ENCODE measurements at places on chromosomes 2 and 18.

DNA sequence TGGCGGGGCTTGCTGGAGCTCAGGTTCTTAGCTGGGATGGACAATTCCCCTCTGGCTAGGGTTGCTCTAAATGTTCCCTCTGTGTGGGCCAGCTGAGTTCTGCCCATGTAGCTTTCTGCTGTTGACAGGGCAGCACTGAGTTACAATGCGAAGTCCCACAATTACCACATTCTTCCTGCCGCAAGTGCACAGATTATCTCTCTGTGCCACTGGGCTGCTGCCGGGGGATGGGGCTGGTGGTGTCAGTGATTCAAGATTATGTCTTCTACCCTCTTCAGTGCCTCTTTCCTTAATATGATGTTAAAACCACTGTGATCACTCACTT is 708.1 kb downstream of the SLC4A3 start:
- DNase-seq, result no peak

DNA sequence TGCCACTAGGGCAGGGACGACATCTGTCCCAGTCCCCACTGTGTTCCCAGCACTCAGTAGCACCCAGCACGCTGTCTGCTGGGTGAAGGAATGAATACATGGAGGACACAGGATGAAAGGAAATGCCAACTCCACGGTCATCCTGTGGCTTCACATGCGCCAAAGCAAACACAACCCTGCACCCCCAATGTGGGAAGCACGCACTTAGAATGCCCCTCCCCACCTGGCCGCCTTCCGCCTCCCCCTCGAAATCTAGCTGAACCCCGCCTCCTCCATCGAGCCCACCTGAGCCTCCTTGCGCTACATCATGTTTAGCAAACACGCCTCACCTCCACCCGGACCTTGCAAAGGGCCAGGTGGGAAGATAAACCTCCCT is 33.9 kb downstream of the ADCY3 start:
- no peak for DNase-seq

- DNase-seq, result no peak
Measured at GRCh38 chr2:137238065-137238464, 472.7 kb downstream of the THSD7B start.

DNA sequence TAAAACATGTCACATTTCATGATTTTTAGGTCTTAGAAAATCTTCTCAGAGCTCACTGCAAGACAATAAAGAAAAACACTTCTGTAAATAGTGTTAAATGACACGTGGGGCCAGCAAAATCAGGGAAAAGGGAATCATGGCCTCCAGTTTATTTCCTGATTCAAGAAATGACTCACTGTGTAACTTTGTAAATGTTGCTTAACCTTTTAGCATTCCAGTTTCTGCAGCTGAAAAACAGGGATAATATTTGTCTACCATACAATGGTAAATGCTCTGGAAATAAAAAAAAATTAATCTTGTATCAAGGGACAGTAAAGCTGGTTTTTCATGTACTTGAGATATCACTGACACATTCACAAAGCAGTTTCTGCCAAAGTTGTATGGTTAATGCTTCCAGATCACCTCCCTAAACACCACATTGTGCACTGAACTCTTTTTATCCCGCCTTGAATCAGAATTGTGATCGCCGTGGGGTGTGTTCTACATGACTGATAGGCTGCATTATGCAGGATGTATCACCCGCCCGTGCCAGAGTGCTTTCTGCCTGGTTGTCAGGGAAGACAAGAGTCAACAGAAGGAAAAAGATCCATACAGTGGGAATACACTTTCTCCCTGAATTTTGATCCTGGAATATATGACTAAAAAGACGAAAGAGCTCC is 238.8 kb downstream of the IKZF2 start:
- no peak for DNase-seq

- no peak for DNase-seq
Measured at GRCh38 chr2:215693193-215693998, 257.5 kb upstream of the FN1 start.

- no peak for DNase-seq
Measured at GRCh38 chr2:237553948-237554347, 12.4 kb upstream of the PRLH start.

- DNase-seq, result no peak
Measured at GRCh38 chr2:121479882-121480522, 50.7 kb upstream of the RNU4ATAC start.

DNA sequence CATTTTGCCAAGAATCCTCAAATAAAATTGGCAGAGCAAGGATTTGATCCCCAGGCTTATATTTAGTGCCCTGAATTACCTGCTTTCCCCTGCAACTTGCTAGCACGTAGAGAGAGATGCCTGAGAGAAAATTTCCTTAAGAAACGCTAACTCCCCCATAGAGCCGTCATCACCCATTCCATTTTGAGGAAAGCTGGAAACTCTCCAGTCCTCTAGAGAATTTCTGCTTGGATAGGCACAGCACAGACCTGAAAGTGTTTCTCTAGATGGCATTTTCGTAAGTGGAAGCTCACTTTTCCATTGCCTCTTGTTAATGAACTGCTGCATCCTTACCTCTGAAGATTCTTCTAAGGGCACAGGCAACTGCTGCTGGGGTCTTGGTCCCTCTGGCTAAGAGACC is 277.8 kb upstream of the SIX2 start:
- DNase-seq, result no peak

- DNase-seq, result no peak
Measured at GRCh38 chr2:79782576-79783452, 270.0 kb downstream of the CTNNA2 start.

- DNase-seq, result no peak
Measured at GRCh38 chr2:72638600-72639211, 187.1 kb downstream of the EXOC6B start.

DNA sequence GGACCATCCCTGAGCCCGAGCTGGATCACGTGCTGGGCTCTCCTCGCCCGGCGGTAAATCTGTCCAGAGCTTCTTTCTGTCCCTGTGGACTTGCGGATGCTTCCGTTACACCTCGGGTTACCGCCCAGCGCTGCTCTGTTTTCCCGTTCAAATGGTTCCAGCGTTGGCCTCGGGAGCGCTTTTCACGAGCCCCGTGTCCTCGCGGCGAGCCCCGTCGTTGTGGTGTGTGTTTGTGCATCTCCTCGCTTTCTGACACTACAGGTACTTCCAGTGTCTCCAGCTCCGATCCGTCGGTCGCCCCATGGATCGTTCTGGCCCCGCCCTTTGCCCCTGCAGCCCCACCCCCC is 77.4 kb downstream of the RTP5 start:
- DNase-seq, result no peak

DNA sequence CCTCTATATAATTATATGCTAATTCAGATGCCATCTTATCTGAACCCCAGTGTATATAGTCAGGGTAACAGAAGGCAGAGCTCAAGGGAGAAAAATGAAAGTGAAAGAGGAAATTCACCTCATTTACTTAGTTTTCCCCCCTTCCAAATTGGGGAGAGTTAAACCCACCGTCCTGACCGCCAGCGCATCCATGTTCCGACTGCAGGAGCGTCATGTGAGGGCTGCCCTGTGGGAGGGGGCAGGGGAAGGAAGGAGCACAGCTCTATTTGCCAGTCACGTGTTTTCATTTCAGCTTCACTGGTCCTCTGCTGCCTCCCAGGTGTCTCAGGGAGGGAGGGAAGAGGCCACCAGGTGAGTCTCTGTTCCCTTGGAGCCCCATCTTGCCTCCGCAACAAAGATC is 13.2 kb downstream of the CNNM4 start:
- no peak for DNase-seq

- no peak for DNase-seq
Measured at GRCh38 chr2:185796758-185797157, 58.2 kb downstream of the FSIP2 start.

- DNase-seq, result no peak
Measured at GRCh38 chr2:225328192-225328591, 71.3 kb upstream of the NYAP2 start.

DNA sequence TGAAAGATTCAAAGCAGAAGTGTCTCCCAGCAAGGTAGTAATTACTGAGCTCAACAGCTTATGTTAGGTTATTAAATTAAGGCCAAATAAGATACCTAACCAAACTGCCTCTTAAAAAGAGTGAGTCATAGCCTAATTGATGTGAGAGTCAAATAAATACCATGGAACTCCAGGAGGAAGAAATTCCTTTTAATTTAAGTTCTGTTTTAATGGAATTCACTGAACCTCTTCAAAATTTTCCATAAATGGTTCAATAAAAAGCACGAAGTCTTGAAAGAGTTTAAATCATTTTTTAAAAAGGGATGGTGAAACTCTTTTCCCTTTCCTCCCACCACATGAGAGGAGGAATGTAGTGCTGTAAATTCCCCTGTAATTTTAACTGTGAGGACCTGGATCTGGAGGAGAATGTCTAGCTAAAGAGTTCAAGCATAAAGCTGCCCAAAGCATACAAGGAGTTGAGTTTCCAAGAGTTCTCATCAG is 180.8 kb upstream of the MMADHC start:
- no peak for DNase-seq

DNA sequence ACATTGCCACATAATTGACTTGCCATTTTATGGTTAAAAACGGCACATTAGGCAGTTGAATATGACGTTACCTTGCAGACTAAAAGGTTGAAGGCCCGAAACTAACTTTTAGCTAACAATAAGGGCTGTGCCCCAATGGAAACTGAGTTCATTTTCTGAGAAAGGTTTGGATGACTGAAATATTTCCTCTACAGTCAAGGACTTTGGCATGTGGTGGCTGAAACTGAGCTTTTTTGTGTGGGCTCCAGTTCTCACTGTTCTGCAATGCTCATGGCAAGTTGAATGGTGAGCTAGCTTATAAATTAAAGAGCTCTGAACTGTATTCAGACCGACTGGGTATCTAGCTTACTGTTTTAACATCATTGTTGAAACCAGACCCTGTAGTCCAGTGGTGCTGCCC is 23.8 kb upstream of the TXNDC2 start:
- DNase-seq, result no peak

GRCh38 chr2:82075875-82076274 is 1771.3 kb upstream of the LRRTM1 start:
- no peak for DNase-seq

- no peak for DNase-seq
Measured at GRCh38 chr2:121907928-121908327, 152.5 kb downstream of the TSN start.

DNA sequence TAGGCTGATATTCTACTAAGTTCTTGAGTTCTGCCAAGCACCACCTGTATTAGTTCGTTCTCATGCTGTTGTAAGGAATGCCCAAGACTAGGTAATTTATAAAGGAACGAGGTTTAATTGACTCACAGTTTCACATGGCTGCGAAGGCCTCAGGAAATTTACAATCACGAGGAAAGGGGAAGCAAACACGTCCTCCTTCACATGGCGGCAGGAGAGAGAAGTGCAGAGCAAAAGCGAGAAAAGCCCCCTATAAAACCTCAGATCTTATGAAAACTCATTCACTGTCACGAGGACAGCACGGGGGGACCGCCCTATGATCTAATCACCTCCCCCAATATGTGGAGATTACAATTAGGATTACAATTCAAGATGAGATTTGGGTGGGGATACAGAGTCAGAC is 47.7 kb upstream of the YWHAQ start:
- DNase-seq, result no peak

GRCh38 chr2:98946855-98947254 is 10.8 kb upstream of the CRACDL start:
- DNase-seq, result no peak

DNA sequence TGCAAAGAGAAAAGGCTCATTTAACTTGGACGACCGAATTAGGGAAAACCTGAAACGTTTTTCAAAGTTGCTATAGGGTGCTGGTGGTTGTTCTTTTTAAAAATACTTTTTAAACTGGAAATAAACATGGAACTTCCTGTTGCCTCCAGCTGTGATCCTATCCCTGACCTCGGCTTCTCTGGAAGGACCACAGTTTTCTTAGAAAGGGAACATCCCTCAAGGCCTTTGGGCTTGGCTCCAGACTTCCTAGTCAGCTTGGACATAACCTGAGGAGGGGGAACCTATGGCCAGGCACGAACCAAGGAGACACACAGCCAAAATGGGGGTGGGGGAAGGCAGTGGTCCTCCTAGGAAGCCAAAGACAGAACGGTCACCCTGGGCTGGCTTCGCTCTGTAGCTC is 57.7 kb downstream of the CENPO start:
- DNase-seq, result no peak

- peak; percentile 98 for DNase-seq
Measured at GRCh38 chr18:3453540-3454364, 3.8 kb downstream of the TGIF1 start.

- no peak for DNase-seq
Measured at GRCh38 chr18:71529703-71530303, 1014.3 kb downstream of the CBLN2 start.

DNA sequence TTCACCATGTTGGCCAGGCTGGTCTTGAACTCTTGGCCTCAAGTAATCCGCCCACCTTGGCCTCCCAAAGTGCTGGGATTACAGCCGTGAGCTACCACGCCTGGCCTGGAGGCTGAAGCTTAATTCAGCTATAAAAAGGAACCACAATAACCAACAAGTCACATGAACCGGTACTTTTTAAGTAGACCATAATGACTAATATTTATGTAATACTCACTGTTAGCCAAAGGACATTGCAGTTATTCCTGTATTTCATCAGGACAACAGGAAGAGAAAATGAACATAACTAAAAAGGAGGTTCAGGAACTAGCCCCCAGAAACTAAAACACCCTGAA is 49.0 kb upstream of the TMEM87B start:
- no peak for DNase-seq

DNA sequence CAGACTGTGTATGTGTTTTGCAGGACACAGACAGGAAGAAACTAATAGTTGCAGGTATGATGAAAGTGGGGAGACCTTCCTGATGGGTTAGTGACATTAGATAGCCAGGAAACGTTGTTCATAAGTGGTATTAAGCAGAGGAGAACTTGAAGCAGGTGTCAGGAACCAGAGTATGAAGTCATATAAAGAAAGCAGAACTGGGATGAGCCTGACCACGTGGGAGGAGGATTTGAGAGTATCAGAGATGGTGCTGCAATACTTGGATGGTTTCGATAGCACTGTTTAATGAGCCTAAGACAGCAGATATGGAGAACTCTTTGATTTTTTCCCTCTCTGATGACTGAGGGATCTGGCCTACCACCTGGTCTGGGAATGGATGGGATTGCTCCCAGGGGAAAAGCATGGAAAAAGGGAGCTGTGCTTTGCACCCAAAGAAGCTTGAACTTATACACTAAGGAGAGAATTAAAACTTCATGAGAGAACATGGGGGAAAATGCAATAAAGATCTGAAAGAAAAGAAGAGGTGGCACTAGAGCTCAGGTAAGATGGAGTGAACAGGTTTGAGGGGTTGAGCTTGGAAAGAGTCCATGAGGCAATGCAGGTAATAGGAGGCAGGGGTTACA is 226.0 kb upstream of the LRRTM1 start:
- no peak for DNase-seq

DNA sequence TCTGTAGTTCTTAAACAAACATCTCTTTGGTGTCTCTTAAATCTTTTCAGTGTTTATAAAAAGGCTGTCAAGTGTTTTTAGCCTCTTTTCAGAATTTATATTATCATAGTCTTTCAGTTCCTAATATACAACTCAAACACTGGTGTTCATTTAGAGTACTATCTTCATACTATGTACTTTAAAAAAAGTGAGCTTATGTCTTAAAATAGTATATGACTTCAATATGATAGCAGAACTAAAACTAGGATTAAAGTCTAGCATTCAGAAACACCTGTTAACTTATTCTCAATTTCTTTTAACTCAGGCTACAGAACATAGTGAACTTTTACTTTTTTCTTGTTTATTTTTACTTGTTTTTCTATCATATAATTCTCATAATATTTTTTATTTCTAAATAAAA is 14.7 kb upstream of the IKZF2 start:
- no peak for DNase-seq
